ENCODE measurements at places on chromosomes 6 and 20. TPM values are rescaled to one million over a fixed set of nuclear protein-coding genes. Genes with fewer than 3 reads are reported as not detected.

DNA sequence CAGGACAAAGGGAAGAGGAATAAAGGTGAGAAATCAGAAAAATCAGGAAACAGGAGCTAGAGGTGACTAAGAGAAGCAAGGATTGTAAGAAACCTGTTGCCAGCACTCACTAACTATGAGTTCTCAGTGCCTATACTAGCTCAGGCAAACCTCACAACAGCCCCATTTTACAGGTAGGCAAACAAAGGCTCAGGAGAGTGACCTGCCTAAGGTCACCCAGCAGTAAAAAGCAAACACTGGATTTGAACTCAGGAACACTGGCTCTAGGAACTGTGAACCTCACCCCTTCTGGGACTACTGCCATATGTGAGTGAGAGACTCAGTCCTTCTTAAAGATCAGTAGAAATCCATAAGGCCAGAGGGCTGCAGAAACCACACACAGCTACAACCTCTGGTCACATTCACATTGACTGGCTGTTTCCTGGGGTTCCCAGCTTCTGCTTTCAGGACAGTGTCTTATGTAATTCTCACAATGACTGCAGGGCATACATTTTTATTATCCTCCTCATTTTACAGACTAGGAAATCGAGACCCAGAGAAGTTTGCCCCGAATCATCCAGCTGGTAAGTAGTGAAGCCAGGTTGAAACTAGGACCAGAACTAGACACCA lies 80.7 kb upstream of the MAFB start:
- no peak for DNase-seq

GRCh38 chr6:145469021-145469420 lies 266.3 kb downstream of the EPM2A start:
- no peak for DNase-seq

DNA sequence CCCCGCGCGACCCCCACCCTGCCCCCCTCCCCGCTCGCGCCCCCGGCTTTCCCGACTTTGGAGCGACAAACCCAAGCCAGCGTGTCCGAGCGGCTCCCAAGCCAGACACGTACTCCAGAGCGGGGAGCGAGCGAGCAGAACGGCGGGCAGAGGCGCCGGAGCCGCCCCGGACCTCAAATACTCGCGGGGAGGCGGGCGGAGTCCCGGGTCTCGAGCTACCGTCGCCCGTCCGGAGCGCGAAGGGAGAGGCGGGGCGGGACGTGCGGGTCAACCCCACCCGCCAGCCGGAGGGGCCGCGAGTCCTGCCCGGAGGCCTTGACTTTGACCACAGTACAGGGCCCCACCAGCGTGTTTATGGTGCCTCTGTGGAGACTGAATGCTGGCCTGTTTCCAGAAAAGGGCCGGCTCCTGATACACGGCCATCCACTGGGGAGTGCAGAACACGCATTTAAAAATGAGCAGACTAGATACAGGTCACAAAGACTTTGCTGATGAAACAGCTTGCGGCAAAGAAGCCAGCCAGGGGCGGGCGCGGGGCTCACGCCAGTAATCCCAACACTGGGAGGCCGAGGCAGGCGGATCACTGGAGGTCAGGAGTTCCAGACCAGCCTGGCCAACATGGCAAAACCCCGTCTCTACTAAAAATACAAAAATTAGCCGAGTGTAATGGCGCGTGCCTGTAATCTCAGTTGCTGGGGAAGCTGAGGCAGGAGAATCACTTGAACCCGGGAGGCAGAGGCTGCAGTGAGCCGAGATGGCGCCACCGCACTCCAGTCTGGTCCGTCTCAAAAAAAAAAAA lies at the start of gene SERPINB6:
Gene SERPINB6, minus strand, starts transcription at position 148 of the 799 bp plus-strand sequence. CDS start 12,235 bp downstream, outside the sequence.
- peak; percentile 86 for DNase-seq

- DNase-seq, result no peak
These were observed 560.8 kb upstream of the JAG1 start for GRCh38 chr20:11234608-11235007.

Gene ZBTB46
- total RNA-seq, result 3.1 TPM

Gene GGTLC1
- 0.32 TPM for total RNA-seq

GRCh38 chr6:137013738-137014602 lies 30.8 kb downstream of the IL20RA start:
- no peak for DNase-seq

GRCh38 chr20:6560978-6561377 lies 206.5 kb upstream of the BMP2 start:
- no peak for DNase-seq

DNA sequence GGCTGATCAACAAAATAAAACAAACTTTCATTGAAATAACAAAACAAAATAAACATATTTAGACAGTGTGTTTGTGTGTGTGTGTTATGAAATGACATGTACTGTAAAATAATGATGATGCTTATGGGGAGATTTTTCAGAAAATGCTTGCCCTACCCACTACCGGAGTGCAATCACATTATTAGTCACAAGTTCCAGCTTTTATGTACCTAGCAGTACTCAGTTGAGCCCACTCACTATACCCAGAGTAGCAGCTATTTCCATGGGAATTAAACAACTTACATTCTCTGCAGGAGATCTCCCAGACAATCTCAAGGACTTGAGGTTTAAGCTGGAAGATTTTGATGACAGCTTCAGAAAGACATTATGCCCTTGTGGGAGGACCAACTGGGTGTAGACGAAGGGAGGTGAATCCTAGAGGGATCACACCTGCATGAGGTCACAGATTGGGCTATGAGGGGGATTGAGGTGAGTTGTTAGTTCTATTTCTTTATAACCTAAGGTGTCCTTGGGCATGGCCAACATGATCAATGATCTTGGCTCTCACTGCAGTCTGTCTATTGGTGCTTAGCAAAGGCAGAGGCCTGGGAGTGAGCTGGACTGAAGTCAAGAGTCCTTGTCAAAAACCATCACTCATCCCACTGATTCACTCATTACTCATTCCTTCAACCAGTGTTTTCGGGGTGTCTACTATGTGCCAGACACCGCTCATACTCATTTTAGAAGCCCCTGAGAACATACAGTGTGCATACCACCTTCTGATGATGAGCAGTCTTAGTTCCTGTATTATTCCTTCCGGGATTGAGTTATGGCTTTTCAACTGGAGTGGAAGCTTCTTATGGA lies 6.7 kb upstream of the CLIC5 start:
- DNase-seq, result no peak

Gene DDX43
- 1.6 TPM for total RNA-seq

Gene TMEM217
- 1.5 TPM for total RNA-seq

Gene PRSS16
- total RNA-seq, result 32.1 TPM

GRCh38 chr20:59405226-59406200 lies 105.1 kb downstream of the EDN3 start:
- no peak for DNase-seq

- no peak for DNase-seq
These were observed 1373.5 kb downstream of the GRIK2 start for GRCh38 chr6:102766963-102767362.

- DNase-seq, result no peak
These were observed 74.1 kb upstream of the TCF21 start for GRCh38 chr6:133814797-133815196.

DNA sequence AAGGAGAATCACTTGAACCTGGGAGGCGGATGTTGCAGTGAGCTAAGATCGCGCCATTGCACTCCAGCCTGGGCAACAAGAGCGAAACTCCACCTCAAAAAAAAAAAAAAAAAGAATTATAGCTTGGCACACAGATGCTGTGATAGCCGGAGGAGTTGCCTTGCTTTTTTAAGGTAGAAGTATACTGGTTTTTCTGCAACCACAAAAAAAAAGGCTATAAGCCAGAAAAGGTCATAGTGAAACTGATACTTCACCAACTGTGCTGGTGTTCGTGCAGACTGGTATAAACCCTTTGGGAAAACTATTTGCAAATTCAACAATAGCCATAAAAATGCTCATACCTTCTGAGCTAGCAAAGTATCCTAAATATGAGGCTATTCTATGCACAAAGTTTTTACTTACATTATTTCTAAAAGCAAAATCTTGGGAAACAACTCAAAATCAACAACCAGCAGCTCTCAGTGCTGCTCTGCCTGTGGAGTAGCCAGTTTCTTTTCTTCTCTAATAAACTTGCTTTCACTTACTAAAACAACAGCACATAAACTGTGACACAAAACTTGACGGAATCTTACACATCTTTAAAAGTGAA lies 44.0 kb downstream of the B4GALT5 start:
- no peak for DNase-seq
